ENCODE measurements at places on chromosomes 6 and 20.

DNA sequence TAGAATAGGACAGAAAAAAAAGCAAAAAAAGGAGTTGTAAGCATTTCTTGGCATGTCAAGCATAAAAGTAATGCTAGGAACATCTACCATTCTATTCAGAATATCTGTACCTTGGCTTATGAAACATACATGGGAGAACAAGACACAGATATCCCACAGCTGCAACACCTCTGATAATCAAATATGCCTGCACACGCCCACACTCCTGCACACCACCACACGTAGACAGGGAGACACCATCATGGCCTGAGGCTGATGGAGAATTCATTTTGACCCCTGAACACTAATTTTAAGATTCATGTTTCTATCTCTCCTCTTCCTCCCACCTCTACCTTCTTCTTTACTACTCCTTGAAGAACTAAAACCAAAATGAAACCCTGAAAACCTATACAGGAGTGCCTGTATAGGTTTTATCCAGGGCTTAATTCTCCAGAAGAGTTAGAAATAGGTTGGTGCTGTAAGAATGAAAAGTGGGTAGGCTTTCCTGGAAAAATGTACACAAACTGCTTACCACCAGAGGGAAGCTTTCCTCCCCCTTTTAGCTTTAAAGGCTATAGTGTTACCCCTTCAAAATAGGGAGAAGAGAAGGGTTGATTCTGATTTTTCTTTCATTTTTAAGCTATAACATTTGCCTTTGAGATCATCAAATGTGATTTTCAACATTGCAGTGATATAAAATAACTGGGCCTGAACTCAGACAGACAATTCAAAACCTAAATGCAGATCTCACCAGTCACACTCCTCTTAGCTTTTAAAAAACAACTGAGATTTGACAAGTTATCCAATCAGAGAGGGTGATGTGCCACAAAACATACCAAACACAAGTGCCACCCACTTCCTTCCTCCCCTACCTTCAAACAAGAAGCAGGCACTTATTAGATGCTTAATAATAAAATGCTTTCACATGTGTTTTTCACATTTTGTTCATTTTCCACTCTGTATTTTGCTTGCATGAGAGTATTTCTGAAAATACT is 57.9 kb downstream of the ELOVL5 start:
- peak overlapping the region; percentile 81 for H3K27ac ChIP-seq
- H3K4me3 ChIP-seq, result no peak overlapping the region
- H3K27me3 ChIP-seq, result no peaks in the 10 kb centered on the region
- DNase-seq, result peak; percentile 27
- peaks cover 47% of the 10 kb centered on the region for H3K36me3 ChIP-seq

GRCh38 chr20:16311756-16312155 is 261.5 kb downstream of the KIF16B start:
- peaks cover 40% of the 10 kb centered on the region for H3K36me3 ChIP-seq
- no peaks in the 10 kb centered on the region for H3K27me3 ChIP-seq
- DNase-seq, result no peak
- H3K4me3 ChIP-seq, result no peak overlapping the region
- no peak overlapping the region for H3K27ac ChIP-seq

- no peaks in the 10 kb centered on the region for H3K27me3 ChIP-seq
- peaks cover 34% of the 10 kb centered on the region for H3K36me3 ChIP-seq
- DNase-seq, result no peak
These were observed 322.2 kb downstream of the ESR1 start for GRCh38 chr6:152129691-152130151.

DNA sequence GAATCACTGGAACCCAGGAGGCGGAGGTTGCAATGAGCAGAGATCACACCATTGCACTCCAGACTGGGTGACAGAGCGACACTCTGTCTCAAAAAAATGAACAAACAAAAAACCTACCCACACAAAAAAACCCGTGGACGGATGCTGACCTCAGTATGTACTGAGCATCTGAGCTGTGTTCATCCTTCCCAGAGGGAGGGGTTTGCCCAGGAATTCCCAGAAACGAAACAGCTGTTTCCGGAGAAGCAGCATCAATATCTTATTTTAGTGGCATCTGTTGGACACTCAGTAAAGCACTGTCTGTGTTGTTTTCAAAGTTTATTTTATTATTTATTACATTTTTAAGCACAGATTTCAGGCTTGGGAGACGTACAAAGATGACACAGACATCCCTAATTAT is 18.7 kb downstream of the NANP start:
- H3K27ac ChIP-seq, result no peak overlapping the region
- H3K27me3 ChIP-seq, result no peaks in the 10 kb centered on the region
- no peak overlapping the region for H3K4me3 ChIP-seq
- no peaks in the 10 kb centered on the region for H3K36me3 ChIP-seq
- DNase-seq, result no peak
- peaks cover 10% of the 10 kb centered on the region for H3K4me1 ChIP-seq

DNA sequence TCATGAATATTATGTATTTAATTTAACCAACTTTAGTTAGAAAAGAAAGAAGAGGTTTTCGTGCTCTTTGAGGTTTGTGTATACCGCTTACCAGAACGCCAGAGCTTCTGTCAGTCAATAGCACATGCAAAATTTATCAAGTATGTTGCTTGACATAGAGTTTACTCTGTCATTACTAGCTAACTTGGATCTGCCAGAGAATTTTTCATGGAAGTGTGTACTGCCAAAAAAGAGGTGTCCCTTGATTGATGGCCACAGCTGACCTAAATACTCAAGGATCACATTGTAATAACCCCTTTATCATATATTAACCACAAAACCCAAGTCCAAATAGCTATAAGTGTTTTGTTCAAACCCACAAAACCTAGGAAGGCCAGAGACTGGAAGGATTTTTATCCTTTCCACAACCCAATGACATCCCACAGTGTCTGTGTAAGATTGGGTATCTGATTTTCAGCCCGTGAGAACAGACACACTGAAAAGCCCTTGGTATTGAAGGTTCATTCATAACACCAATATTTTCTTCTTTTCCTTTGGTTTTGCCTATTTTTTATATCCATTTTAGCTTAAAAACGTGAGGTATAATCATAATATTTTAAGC is 194.0 kb upstream of the EYA4 start:
- DNase-seq, result no peak
- H3K27me3 ChIP-seq, result peaks cover 4% of the 10 kb centered on the region
- no peak overlapping the region for H3K4me3 ChIP-seq
- no peaks in the 10 kb centered on the region for H3K36me3 ChIP-seq
- no peak overlapping the region for H3K27ac ChIP-seq

DNA sequence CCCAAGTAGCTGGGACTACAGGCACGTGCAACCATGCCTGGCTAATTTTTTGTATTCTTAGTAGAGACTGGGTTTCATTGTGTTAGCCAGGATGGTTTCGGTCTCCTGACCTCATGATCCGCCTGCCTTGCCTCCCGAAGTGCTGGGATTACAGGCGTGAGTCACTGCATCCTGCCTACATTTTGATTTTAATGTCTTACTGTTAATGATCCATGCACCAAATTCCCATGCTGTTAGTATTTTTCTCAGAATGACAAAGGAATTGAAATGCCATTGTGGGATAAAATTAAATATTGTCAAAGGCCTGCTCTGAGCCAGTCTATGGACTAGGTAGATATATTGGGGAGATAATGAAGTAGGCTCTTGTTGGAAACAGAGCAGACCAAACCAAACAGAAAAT is 28.2 kb downstream of the CBFA2T2 start:
- no peak for DNase-seq
- no peaks in the 10 kb centered on the region for H3K27me3 ChIP-seq
- H3K36me3 ChIP-seq, result no peaks in the 10 kb centered on the region

GRCh38 chr6:33013608-33014007 is 4.2 kb upstream of the HLA-DOA start:
- H3K4me3 ChIP-seq, result no peak overlapping the region
- peaks cover 22% of the 10 kb centered on the region for H3K4me1 ChIP-seq
- no peak for DNase-seq
- H3K27ac ChIP-seq, result no peak overlapping the region

DNA sequence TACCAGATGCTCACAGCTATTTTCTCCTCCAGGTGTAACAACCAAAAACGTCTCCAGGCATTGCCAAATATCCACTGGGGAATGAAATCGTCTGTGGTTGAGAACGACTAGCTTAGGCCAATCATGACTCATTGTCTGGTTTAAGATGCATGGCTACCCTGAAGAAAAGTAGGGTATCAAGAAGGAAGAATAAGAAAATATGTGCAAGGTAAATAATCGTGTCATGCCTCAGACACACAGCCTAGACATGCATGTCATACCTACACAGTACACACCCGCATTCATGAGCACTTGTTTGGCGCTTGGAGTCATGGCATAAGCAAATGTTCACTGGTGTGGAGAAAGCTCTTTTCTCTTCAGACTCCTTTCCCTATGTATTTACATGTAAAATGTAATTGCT is 745.7 kb downstream of the MAFB start:
- H3K27ac ChIP-seq, result no peak overlapping the region
- no peak overlapping the region for H3K4me3 ChIP-seq
- H3K36me3 ChIP-seq, result no peaks in the 10 kb centered on the region
- no peaks in the 10 kb centered on the region for H3K4me1 ChIP-seq
- no peak for DNase-seq

DNA sequence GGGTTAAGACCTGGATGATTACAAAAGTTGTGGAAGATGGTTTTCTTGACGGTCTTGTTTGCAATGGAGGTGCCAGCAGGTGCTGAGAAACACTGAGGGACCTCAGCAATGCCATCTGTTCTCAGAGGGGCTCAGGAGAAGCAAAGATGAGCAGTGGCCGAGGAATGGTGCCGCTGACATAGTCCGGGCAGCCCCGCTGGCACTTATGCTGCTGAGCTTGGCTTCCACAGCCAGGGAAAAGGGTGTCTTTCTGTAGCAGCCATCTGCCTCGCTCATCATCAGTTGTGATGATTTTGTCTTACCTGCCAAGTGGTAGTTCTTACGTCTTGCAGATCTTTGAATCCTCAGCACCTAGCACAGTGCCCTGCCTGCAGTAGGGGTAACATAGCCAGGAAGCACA is 55.7 kb downstream of the PPP1R14C start:
- H3K27me3 ChIP-seq, result peaks cover 7% of the 10 kb centered on the region
- no peak overlapping the region for H3K27ac ChIP-seq
- H3K36me3 ChIP-seq, result no peaks in the 10 kb centered on the region
- no peak for DNase-seq
- H3K4me3 ChIP-seq, result no peak overlapping the region

GRCh38 chr6:43608310-43608763 is 20.7 kb downstream of the GTPBP2 start:
- no peaks in the 10 kb centered on the region for H3K27me3 ChIP-seq
- DNase-seq, result peak; percentile 79
- peaks cover 2% of the 10 kb centered on the region for H3K4me1 ChIP-seq
- H3K27ac ChIP-seq, result no peak overlapping the region
- no peak overlapping the region for H3K4me3 ChIP-seq

DNA sequence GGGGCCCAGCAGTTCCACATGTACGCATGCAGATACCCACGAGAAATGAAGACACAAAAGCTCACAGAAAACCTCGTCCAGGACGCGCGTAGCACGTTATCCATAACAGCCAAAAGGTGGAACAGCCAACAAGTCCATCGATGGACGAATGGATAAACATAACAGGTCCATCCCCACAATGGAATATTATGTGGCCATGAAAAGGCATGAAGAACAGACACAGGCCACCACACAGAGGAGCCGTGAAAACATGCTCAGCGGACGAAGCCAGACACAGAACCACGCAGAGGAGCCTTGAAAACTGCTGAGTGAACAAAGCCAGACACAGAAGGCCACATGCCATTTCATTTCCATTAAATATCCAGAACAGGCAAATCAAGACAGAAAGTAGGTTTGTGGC is 38.0 kb downstream of the SLC2A4RG start:
- no peak overlapping the region for H3K4me3 ChIP-seq
- H3K4me1 ChIP-seq, result peaks cover 24% of the 10 kb centered on the region
- no peaks in the 10 kb centered on the region for H3K36me3 ChIP-seq
- H3K27ac ChIP-seq, result no peak overlapping the region
- no peak for DNase-seq
- no peaks in the 10 kb centered on the region for H3K27me3 ChIP-seq

GRCh38 chr6:116667623-116668022 is 943 bp downstream of the ZUP1 start:
- no peaks in the 10 kb centered on the region for H3K27me3 ChIP-seq
- no peak for DNase-seq
- H3K36me3 ChIP-seq, result peaks cover 24% of the 10 kb centered on the region

- no peaks in the 10 kb centered on the region for H3K36me3 ChIP-seq
- DNase-seq, result no peak
- no peaks in the 10 kb centered on the region for H3K4me1 ChIP-seq
- no peak overlapping the region for H3K27ac ChIP-seq
- H3K27me3 ChIP-seq, result peaks cover 3% of the 10 kb centered on the region
These were observed 182.8 kb downstream of the ZMYND8 start for GRCh38 chr20:47173596-47174216.

GRCh38 chr20:43506238-43506637 is 1.3 kb upstream of the L3MBTL1 start:
- peaks cover 32% of the 10 kb centered on the region for H3K27me3 ChIP-seq
- H3K4me3 ChIP-seq, result no peak overlapping the region
- no peak overlapping the region for H3K27ac ChIP-seq
- H3K36me3 ChIP-seq, result no peaks in the 10 kb centered on the region

DNA sequence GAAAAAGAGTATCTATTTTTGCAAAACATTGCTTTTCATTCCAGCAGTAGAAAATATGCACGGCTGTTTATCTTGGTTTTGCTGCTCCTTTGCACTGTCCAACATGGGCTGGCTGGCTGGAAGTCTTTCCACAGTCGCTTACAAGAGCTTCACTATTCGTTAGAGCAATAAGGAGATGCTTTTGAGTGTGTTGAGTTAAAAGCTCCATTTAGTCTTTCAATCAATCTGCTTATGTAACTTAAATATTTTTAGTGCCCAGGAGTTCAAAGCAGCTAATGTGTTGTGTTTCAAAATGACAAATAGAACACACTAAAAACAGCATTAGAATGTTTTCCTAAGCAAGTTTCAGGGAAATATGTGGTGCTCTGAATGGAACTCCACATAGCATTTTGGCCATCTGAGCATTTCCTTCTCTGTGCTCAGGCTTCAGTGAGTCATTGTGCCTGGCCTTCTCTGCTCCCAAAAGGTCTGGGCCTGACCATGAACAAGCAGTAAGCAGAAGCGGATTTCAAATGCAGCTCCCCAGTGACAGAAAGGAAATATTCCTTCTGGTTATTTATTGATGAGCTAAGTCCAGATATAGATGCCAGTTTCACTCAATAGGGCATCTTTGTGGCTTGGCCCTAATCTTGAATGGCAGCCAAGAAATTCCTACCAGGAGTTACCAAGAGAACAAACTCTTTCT is 580.3 kb downstream of the TENT5A start:
- H3K36me3 ChIP-seq, result no peaks in the 10 kb centered on the region

DNA sequence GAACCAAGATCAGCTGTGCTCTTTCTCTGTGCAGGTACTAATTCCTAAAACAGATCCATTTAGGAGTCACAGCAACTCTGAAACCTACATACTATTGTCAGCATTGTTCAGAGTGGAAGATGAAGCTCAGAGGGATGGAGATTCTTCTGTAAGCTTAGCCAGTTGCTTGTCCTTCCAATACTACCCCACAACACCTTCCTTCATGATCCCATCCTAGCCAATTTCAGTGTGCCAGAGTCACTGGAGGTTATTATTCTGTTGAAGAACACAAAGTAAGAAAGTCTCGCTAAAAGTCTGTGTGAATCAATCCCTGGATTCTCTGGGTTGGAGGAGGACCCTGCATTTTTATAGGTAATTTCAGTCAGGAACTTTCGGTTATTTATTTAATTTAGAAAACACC is 2.3 kb downstream of the POPDC3 start:
- no peak overlapping the region for H3K27ac ChIP-seq
- H3K27me3 ChIP-seq, result peaks cover 36% of the 10 kb centered on the region
- H3K36me3 ChIP-seq, result no peaks in the 10 kb centered on the region
- peaks cover 2% of the 10 kb centered on the region for H3K4me1 ChIP-seq

All from activated CD4-positive, alpha-beta T cell treated with anti-CD3 and anti-CD28 coated beads for 36 hours (primary cell).